Amniotic epithelial cell (primary cell): ENCODE measurements at places on chromosomes 5 and 9.

DNA sequence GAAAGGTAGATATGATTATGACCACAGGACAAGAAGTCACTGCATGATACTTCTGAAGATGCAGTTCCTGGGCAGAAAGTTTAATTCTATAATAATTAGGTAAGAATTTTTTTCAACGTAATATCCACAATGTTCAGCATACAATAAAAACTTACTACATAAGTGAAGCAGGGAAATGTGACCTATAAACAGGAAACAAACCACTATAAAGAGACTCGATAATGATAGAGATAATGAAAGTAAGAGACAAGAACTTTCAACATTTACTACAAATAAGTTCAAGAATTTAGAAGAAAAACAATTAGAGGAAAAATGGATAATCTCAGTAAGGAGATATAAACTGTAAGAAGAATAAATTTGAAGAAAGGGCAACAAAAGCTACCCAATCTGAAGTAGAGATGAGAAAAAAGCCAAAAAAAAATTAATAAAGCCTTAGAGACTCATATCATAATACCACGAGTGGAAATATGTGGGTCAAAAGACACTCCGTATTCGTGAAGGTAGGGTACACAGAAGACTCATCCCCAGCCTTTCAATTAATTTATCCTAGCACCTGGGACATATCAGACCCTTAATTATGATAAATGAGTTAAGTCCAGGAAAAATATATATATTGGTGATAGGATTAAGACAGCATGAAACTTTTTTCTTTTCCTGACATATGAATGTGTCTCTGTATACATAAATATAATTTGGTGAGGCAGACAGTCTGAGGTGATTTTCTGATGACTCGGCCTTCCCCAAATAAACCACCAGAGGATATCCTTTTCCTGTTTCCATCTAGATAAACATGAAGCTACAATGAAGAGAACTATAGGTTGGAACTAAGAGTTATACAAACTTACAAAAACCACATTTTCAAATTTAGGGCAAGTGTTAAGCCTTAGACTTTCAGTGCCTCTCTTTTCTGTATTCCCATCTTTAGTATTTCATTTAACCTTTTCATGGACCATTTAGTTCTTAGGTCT is 120.4 kb downstream of the RAPGEF6 start:
- no peak for DNase-seq

DNA sequence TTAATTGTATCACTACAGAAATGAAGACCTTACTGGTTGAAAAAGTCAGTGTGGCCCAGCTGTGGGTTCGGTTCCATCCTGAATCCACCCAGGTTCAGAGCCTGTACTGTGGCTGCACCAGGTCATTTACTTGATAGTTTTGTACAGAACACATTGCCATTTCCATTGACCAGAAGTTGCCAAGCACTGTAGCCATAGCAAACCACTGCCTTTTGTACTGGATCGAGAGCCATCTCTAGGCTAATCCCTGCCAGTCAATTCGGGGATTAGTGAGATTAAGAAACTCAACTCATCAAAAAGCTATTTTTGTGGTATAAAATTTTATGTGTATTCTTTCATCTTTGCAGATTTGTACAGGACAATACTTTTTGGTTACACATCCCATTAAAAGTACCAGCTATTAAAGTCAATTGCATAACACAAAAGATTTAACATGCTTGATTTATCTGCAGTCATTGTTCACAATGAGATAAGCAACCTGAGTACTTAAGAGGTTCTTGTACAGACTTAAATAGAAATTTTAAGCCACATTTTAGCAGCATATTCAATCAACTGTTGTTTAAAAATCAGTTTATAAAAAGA is 108.5 kb upstream of the OTULINL start:
- DNase-seq = peak; percentile 81

DNA sequence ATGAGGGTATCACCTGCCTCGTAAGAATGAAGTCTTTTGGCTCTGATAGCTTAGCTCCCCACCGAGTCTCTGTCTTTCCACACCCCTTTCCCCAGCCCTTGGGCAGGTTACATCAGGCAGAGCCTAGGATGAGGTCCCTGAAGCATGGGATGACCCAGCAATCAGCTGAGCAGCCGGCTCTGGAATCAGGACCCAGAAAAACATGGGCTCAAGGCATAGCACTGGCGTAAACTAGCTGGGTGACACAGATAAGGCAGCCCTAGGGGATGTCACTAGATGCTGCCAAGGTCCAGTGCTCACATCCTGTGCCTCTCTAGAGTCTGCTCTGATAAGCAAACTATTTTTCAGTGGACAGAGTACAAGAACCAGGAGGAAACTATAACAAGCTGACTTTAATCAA is 26.6 kb downstream of the IDNK start:
- DNase-seq = no peak

DNA sequence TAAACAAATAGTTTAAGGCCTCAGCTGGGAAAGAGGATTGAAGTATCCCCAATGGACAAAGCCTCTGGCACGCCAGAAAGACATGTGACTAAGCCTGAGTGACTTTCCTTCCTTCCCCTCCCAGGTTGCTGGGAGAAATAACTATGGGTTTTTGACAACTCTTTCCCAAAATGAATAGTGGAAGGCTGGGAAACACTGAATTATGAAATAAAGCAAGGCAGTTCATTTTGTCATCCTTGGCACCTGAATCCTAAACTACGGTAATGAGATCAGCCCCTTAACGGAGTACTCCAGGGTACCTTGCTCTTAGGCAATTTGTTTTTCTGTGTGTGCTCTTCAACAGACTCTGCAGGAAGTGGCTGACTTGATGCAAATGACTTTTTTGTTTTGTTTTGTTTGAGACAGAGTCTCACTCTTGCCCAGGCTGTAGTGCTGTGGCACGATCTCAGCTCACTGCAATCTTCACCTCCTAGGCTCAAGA is 75.2 kb downstream of the LMNB1 start:
- peak; percentile 50 for DNase-seq

DNA sequence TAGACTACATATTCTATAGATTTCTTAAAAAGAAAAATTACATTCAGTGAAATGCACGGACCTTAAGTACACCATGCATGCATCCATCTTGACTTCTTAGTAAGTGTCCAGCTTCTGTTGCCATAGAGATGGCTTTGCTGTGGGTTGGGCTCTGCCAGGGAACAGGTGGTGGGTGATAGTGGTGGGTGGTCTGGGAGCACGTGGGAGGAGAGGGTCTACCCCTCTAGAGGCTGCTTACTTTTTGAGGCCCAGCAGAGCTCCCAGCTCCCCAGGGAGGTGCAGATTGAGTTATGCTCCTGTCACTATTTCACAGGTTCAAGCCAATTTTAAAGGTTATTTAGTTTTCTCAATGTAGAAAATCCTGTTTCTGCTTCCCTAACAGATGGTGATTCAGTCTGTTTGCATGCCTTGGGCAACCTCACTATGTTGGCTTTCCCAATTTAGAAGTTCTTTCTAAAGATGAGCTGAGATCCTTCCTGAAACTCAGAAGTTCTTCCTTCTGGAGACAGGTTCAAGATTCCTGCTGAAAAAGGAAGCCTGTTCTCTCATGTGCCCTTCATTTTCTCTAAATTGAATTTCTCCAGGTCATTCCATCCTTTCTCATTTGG is 107.4 kb upstream of the LHFPL2 start:
- peak; percentile 52 for DNase-seq

DNA sequence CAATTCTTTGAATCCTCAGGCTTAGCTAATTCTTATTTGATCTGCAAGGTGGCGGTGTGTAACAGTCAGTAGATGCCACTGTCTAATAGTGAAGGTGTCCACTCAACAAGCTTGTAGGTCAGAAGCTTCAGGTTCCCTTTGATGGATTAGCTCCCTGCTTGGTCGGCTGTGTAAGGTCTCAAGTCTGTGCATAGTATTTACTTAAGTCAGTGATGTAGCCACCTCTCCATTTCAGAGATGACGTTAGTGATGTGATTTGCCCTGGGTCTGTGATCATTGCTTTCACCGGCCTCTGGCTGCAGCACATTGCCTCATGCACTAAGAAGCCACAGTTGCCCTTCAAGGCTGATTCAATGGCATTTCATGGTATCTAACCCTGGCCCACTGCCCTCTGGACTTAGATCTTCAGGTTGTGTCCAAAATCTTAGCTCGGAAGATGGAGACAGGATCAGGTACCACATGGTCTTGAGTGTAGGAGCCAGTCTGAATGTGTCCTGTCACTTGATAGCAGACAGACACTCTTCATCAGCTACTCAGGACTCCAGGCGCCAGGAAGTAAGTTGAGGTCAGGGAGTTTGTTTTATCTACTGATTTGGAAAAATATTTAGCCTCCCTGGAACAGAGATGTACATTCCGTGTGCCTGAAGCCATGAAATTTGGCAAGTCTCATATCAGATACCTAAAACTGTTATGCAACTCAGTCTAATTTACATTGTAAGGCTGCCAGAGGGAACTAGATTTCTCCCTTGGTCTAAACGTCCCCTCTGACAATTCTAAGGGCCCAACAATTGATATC is 42.9 kb downstream of the SUB1 start:
- DNase-seq = no peak

- no peak for DNase-seq
Observed at GRCh38 chr5:154351566-154351965, 94.2 kb upstream of the SAP30L start.

DNA sequence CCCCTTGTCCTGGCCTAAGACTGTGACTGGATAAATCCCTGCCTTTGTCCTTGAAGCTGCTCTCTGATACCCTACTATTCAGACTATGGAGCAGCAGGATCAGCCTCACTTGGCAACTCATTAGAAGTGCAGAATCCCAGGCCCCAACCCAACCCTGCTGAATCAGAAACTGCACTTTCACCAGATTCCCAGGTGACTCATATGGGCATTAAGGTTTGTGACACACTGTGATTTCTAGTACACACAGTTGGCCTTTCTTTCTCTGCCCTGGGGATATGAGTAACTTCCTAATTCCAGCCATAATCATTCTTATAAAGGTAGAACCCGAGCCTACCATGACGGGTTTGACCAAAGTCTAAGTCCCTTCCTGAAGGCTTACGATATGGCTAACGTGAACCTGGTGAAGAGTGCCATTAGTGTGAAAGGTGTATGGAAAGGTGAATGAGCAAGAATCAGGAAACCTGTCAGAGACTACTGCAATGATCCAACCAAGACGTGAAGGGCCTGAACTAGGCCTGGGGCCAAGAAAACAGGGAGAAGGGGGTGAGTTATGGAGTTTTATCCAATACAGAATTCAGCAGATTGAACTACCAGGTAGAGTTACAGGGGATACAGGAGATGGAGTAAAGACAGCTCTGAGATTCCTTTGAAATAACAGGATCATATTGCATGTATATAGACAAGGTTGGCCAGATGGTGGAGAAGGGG is 533.0 kb downstream of the BNC2 start:
- peak; percentile 90 for DNase-seq

DNA sequence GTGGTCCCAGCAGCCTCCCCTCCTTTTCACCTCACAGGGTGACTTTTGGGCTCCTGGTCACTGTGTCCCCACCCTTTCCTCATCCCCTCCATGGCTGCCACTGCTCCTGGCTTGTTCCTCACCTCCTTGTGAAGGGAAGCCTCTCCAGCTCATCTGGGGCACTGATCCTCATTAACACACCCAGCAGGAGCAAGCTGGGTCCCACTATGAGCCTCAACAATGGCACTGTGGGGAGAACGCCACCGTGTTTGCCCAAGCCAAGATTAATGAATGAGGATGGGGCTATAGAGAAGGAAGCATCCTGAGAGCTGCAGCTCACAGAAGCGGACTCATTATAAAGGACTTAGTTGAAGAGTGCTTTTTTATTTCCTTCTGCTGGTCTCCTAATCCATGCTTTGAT is 118.4 kb downstream of the MARCHF11 start:
- DNase-seq = no peak

DNA sequence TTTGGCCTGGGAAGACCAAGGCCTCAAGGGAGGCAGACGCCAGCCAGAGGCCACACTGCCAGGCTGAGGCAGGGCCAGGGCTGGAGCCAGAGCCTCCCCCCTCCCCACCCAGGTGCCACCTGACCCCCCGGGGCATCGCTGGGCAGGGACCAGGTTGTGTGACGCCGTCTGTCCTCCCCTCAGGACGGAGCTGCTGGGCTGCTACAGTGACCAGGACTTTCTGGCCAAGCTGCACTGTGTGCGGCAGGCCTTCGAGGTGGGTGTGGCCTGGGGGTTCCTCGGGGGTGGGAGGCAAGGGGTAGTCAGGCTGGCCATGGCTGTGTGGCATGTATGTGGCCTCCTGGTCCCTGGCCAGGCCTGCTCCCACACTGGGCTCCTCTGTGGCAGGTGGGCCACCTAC is 17.9 kb upstream of the DOLPP1 start:
- DNase-seq = no peak

- DNase-seq = no peak
Observed at GRCh38 chr5:132819468-132819867, 6.4 kb downstream of the SOWAHA start.

DNA sequence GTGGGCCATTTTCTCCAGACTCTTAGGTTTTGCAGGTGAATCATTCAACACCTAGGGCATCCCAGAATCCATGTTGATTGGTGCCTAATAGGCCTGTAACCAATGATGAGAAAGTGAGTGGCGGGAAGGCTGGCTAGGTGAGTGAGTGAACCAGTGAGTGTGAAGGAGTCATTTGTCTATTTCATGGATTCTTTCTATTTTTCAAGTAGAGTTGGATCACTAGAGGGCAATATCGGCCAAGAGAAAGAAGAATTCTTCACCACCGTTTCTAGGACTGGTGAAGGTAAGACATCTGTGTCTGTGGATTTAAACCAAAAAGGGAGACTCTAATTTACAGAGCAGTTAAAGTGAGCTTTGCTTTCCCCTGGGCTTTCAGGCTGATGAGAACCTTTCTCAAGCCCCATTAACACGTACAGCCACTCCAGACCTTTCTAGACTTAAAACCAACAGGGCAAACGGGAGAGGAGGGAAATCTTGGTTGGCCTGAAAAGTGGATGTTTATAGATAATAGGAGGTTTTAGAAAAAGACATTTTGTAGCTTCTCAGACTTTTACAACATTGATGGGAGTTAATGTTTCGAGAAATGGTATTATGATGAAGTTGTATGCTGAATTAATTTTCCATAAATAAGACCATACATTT is 114.3 kb upstream of the IL12B start:
- peak; percentile 61 for DNase-seq

GRCh38 chr9:136984464-136985026 is 1.8 kb downstream of the LCNL1 start:
- DNase-seq = no peak

DNA sequence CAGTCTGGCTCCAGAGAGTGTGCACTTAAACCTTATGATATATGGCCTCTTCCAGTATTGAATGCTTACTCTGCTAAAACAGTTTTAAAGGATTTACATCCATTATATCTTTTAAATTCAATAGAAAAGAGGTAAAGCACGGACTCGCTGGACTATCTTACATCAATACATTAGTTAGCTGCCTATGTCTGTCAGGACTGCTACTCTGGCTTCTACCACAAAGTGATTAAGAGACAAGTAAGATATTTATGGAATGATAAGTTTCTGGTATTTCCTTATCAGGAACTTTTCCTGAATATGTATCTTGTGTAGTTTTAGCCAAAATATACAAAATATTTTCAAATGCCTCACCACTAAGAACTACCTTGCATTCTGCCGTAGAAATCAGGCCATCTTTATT is 295.1 kb downstream of the ISL1 start:
- peak; percentile 19 for DNase-seq

- DNase-seq = peak; percentile 87
Observed at GRCh38 chr9:76456202-76456926, 2.6 kb upstream of the GCNT1 start.
